Mucosa of descending colon (tissue), 3 donors: ENCODE measurements at places on chromosomes 5 and 9. TPM values are rescaled to one million over a fixed set of nuclear protein-coding genes. Genes with fewer than 3 reads are reported as not detected.

- DNase-seq, result no peak
Measured at GRCh38 chr9:121107029-121107428, 32.3 kb downstream of the CNTRL start.

DNA sequence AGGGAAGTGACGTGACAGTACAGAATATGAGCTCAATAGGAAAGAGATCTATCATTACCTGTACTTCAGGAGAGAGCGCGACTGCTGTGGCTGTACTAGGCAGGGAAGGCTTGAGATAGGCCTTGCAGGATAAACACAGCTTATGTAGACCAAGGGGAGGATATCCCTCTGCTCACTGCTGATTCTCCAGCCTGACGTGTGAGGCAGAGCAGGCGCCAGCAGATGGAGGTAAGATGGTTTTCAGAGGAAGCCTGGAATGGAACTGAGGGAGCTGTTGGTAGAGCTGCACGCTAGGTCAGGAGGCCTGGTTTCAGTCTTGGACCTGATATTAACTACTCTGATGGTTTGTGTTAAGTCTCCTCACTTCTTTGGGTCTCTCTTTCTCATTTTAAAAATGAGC lies 291.4 kb downstream of the YTHDC2 start:
- DNase-seq, result no peak

DNA sequence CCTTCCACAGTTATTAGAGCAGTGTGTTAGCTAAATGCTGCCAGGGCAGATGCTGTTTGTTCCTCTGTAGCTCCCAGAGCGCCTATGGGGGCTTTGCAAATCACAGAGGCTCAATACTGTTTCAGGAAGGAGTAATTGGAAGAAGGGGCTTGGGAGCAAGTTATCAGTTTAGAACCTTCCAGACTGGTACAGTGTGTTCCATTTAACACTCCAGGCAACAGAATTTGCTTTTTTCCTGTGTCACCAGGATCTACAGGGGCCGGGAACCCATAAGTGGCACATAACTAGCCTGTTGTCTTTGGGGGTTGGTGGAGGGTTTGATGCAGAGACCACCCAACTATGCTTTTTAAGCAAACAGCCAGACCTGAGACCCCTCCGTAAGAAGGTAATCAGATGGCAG lies 307.3 kb upstream of the KCNN2 start:
- DNase-seq, result no peak

The DMXL1 gene
- total RNA-seq, result 34.7 TPM

GRCh38 chr5:103425686-103426454 lies 136.7 kb downstream of the NUDT12 start:
- DNase-seq, result no peak

DNA sequence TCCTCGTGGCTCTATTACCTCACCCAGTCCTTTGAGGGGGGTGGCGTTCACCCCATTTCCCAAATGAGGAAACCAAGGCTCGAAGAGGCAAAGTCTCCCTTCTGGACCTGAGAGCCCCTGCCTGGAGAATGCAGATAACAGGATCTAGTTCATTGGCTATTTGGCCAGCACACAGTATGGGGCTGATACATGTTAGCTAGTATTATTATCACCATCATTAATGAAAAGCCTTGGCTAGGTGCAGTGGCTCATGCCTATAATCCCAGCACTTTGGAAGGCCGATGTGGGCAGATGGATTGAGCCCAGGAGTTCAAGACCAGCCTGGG lies 4.3 kb downstream of the SH3GLB2 start:
- DNase-seq, result no peak
